ENCODE measurements at places on chromosomes 7 and 10.

GRCh38 chr7:142461437-142461836, 203.6 kb upstream of the PRSS58 start:
- no peak for DNase-seq

DNA sequence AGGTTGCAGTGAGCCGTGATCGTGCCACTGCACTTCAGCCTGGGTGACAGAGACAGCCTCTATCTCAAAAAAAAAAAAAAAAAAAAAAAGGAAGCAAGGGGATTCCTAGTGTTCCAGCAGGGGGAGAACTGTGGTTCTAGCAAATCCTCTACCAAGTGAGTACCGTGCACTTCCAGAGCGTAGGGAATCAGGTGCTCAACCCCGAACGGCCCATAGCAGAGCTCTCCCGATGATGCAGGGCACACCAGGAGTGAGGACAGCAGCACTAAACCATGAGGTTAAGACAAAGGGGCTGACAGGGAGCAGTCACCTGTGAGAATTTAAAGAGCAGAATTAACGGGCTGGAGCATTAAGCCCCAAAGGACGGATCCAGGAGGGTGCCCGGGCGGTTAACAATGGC, 173.6 kb downstream of the PTPRN2 start:
- DNase-seq, result no peak

DNA sequence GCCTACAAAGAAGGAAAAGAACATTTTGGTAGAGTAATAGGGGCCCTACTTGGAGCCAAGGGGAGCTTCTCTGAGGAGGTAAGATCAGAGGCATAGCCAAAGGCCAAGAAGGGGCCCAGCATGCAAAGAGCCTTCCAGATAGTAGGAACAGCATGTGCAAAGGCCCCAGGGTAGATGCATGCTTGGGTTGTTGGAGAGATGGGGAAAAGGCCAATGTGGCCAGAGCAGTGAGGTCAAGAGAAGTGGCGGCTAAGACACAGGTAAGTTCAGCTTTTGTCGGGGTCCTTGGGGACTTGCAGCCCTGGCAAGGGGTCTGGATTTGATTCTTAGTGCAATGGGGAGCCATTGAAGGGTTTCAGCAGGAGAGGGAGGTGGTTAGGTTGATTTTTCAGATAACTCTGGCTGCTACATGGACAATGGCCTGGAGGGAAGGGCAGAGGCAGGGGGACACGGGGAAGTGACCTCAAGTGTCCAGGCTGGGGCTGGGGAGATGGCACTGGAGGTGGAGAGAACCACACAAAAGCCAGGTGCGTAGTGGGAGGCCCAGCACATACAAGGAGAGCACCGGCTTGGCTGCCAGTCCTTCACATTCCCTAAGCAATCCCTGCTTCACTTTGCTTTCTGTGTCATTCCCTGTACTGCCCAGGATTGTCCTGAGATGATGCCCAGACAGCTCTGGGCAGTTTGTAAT, 16.5 kb downstream of the GRID1 start:
- DNase-seq, result no peak

DNA sequence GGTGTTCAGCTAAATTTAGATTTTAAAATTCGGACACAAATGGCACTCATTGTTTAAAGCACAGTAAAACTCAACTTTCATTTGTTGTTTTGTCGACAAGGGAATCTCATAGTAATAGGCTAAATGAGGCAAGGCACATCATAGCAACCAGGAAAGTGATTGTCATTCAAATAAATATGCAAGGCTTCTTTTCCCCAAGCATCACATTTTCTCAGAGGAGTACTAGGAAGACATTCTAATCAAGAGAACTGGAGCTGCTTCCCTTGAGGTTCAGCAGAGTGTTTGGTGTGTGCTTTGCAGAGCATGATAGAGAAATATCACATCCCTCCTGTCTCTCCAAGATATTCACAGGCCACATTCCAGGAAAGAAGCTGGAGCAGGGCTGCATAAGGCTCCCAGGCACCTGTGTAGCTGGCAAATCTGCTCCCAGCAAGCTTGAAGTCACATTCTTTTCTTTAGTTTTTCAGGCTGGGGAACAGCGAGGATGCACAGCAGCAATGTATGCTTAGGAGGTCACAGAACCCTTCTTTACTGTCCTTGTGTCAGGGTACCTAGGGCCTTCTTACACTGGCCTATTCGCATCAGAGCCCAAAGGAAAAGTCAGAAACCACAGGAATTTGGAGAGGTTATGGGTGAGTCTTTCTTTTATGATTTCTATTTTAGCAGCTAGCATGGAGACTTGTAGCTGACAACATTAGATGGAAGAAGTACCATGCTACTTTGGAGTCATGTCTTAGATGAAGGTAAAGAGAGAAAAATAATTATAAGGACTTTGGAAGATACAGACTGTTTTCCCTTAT, 95.9 kb upstream of the HDAC9 start:
- DNase-seq, result no peak

- DNase-seq, result no peak
Observed at GRCh38 chr7:66522518-66522917, 106.2 kb upstream of the KCTD7 start.

DNA sequence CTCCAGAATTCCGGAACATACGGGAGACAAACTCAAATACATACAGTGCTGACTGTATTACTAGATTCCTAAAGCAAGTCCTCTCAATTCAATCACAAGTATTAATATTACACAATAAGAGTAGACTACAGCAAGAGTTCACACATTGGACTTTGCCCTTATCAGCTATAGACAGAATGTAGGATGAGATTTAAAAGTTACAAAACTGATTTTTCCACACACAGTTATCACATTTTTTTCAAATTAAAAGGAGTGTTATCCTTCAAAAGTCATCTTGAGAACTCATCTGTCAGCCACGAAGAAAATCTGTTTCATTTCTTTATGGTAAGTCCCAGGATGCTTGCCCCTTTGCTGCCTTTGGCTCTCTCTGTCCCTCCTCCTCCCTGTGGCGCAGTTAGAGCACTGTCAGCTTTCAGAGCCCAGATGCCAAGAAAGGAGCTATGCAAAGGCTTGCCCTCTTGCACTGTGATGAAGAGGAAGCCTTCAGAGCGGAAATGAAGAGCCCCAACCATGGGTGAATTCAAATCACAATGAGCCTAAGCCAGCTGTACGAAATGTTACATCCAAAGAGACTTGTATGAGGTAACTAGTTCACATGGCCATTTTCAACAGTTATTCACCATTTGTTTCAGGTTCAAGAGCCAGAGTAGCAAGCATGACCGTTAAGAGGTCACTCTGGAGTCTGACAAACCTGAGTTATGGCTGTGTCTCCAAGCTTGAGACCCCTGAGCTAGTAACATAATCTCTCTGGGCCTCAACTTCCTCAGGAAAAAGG, 10.7 kb downstream of the NCOA4 start:
- no peak for DNase-seq

- DNase-seq, result no peak
Observed at GRCh38 chr7:114070246-114070645, 151.4 kb upstream of the PPP1R3A start.

GRCh38 chr10:101776161-101776817, 375 bp upstream of the FGF8 start:
- no peak for DNase-seq

DNA sequence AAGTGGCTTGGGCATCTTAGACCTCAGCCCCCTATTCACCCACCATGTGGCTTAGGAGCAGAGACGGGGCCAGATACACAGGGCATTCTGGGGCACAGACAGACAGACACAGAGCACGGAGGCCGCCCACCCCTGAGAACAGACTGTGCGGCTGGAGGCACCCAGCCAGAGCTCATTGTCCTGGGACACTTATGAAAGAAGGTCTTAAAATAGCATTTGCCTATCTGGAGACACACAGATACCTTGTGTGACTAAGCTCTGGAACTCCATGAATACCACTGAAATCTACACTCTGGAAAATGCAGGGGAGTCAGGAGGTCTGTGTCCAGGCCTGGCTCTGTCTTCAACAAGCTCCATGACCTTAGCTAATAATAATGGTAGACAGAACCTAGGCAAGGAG, 41.4 kb upstream of the ADO start:
- DNase-seq, result no peak

- DNase-seq, result no peak
Observed at GRCh38 chr7:35731349-35731748, 36.4 kb upstream of the HERPUD2 start.

DNA sequence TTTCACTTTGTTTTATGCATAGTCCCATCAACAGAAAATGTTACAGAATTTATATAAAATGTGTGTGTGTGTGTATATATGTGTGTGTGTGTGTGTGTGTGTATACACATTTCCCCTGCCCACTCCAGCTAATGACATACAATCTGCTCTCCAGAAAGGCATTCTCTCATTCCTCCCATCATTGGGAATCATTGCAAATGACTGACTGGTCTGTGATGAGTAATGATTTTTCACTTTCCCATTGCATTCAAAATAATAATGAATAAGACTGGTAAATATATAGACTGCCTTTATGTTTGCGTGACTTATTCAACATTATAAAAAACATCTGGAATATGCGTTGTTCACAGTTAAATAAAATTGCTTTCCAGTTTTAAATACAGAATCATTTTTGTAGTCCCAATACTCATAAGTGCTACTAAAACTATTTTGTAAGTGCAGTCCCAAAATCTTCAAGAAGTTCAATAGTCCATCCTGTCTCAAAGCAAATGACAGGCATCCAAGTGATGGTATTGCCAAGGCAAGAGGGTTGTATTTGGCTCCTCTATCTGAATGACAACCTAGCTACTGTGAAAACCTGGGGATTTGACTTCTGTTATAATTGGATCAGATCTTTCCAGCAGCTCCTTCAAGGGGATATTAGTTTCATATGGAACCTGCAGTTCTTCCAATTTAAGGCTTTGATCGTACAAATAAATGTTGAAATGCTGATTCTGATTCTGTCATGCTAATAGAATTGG, 150.9 kb downstream of the POLR1F start:
- no peak for DNase-seq

DNA sequence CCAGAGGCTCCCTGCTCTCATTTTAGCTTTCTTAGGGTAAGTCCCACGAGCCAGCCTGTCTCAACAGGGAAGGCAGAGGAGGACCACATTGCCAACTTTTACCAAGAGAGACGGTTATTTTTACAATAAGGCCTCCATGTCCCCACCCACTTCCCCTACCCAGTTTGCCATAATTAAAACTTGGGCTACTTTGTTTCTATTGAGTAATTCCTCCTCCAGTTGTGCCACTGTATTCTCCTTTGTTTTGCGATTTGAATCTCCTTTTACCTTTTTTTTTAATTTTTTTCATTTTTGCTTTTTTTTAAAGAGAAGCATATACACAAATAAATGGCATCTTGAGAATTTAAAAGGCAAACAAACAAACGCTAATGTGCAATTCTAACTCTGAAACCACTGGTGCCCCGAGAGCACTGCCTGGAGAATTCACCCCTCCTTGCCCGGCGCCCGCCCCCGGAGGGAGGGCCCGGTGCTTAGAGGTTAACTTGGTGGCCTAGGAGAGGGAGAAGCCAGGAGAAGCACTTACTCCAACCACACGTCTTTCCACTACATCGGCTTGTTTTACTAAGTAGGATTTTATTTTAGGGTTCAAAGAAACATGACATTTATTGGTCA, 282.3 kb downstream of the USP6NL start:
- DNase-seq, result no peak

- no peak for DNase-seq
Observed at GRCh38 chr7:93601363-93601762, 26.8 kb upstream of the CALCR start.

DNA sequence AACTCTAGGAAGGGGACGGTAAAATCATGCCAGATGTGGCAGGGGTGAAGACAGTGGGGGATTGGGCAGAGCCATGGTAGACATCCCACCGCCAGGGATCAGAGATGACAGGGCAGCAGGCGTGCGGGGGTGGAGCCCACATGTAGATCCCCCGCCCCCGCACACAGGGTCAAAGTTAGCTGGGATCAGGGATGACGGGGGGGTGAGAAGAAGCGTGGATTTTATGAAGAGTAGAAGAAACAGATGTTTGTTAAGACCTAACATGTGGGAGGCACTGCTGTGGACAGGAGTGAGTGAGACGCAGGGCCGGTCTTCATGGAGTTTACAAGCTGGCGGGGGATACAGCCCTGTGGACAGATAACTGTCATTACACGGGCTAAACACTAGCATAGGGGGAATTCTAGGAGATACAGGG, 154.0 kb upstream of the KLF14 start:
- DNase-seq, result no peak

- DNase-seq, result no peak
Observed at GRCh38 chr10:85849315-85849714, 517.3 kb downstream of the GRID1 start.

GRCh38 chr10:73889014-73889413, 14.7 kb upstream of the CAMK2G start:
- no peak for DNase-seq

DNA sequence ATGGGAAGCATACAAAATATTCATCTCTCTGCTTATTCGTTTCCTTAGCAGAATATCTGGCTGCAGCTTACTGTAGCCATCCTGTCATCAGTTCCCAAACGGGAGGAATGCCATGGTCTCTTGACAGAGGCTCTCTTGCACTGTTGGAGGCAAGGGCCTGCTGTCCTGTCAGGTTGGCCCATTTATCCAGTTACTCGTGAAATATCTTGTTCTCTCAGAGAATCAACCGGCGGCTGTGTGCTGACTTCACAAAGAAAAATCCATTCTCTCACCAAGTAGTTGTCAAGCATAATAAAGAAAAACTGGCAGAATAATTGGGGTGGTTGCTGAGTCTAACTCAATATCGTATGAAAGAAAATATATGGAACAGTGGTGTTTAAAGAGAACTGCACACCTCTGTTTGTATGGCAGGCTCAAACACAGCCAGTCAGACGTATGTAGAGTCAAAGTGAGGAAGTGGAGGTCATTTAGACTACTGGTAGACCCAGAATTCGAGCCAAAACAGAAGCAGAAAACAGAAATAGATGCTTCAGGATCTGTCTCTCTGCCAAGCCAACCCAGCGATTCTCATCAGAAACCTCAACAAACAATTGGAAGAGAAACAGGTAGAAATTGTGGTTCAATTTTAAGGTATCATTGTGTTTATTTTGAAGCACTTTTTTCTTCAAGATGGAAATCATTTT, 349.2 kb upstream of the PRKCQ start:
- no peak for DNase-seq

DNA sequence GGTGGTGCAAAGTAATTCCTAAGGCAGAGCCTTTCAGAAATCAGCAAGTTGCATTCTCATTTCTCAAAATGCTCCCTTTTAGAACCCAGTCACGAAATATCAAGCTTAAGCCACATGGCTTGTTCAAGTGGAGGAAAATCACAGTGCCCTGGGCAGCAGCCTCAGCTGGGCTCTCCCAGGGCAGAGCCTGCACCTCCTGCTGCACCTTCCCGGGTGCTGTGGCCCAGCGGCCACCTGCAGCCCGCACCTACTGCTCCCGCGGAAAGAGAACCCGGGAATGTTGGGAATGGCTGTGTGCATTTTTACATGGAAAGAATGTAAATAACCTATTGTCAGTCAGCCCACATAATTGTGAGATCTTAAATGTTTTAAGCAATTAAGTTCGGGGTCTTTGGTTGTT, 396.5 kb upstream of the VSTM2A start:
- DNase-seq, result no peak

- no peak for DNase-seq
Observed at GRCh38 chr10:97101166-97101940, 84.4 kb downstream of the SLIT1 start.

Measured in stimulated activated CD8-positive, alpha-beta memory T cell treated with anti-CD3 and anti-CD28 coated beads, Interleukin-7, amount 100 ng/mL, for 1 hour (primary cell).